T-helper 2 cell treated with Interferon-gamma antibody and Interleukin-4, amounts not matched to agents 5 μg/mL and 100 μg/mL, for 36 hours (primary cell): ENCODE measurements at places on chromosomes 5 and 9.

- no peak for DNase-seq
Observed at GRCh38 chr5:150503977-150504620, 3.8 kb upstream of the NDST1 start.

GRCh38 chr5:610744-611730, 1.1 kb upstream of the CEP72 start:
- no peak for DNase-seq

GRCh38 chr5:173672891-173673290, 56.4 kb upstream of the BOD1 start:
- DNase-seq = no peak

- DNase-seq = no peak
Observed at GRCh38 chr5:131532031-131532640, 102.9 kb downstream of the RAPGEF6 start.
